ENCODE measurements at places on chromosomes 2 and 18.

- no peak for DNase-seq
These were observed 71.1 kb upstream of the CTDP1 start for GRCh38 chr18:79608535-79608934.

DNA sequence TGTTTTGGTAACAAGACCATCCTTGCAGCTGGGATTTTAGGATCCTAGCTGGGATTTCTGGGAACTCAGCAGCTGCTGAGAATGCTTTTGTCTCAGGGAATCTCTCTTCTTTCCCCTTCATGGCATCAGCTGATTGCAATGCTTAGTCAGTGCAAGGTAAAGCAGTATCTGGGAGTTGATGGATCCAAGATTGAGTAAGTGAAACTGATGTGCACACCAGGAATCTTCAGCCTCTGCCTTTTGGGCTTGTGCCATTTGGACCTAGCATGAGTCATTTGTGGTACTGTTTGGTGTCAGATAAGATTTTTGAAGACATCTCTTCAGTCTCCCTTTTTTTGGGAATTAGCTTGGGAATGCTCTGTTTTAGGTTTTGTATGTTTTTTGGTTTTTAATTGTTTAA is 363.3 kb upstream of the TFPI start:
- no peak for DNase-seq

- no peak for DNase-seq
These were observed 19.8 kb upstream of the GPR55 start for GRCh38 chr2:230944757-230945372.

DNA sequence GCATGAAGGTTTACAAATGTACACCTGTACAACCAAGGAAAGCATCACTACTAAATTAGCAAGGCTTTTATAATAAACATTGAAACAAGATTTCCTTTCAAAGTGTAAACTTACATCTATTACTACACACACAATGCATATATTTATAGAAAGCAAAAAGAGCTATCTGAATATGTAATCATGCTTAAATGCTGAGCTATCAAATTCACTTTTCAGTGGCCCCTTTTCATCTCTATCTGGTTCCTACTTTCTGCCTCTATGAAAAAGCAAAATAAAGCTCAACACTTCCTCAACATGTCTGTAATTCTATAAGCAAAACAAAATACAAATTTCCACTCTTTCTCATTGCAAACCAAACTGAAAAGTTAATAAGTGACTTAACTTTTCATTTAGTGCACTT is 25.5 kb upstream of the SDC1 start:
- DNase-seq = no peak

DNA sequence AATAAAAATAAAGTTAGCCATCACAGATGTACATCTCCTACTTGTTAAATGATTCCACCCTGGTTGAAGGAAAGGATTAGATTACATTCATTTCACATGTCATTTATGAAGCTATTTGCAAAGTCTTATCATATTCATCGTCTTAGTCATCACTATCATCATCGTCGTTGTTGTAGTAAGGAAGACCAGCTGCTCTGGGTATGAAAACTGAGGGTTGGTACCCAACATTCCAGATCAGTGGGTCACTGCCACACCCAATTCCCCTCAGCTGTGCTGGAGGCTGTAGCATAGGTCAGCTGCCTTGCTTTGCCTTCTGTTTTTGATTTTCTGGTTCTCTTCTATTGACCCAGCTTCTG is 20.9 kb upstream of the CCBE1 start:
- no peak for DNase-seq

- peak; percentile 39 for DNase-seq
These were observed 1.9 kb upstream of the NABP1 start for GRCh38 chr2:191675807-191676721.

DNA sequence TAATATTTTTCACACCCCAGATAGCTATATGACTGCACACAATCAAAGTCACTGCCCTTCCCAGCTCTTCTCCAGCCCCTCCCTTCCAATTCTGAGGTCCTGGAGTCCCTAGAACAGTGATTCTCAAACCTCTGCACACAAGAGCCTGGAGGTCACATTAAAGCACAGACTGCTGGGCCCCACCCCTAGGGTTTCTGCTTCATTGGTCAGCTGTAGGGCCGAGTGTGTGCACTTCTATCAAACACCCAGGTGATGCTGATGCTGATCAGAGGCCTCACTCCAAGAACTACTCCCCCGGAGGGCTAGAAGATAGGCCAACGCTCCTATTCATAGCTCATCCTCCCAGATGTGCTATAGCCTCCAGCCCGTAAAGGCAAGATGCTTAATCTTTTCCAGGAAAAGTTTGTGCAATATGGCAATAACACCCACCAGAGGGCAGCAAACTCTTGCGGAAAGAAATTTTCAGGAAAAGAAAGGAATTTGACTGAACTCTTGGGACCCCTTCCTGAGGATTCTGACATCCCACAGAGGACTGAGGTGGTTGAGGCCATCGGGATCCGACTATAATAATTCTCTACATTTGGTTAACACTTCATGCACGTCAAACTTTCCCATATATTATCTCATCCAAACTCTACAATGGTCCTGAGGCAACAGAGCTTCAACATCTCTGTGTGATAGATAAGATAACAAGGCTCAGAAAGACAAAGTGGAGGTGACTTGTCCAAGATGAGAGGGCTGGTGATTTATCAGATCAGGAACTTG is 194.2 kb upstream of the PKDCC start:
- DNase-seq = peak; percentile 63

DNA sequence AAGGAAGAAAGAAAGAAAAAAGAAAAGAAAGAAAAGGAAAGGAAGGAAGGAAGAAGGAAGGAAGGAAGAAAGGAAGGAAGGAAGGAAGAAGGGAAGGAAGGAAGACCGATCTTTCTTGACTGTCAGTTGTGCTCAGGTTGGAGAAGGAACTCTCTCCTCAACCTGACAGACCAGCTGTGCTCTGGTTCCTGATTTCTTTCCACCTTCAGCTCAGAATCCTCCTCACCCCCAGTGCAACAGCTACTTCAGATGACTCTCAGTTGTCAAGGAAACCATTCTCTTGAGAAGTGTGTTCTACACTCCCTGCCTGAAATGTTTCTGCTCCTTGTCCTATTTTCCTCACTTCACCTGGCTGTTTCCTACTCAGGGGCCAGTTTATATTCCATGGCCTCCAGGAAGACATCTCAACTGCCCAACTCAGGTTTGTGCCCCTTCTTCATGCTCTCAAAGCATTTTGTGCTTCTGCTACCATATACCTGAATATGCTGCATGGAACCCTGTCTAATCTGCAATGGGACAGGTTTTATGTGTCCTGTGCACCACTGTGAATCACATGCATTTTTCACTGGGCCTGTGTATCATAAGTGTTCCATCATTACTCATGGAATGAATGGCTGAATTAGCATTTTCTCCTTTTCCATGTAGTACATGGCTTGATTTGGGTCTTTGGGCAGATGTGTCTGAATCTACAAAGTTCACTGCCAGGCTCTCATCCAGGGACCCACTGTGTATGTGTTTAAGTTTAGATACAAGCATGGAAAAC is 32.8 kb upstream of the DOCK10 start:
- DNase-seq = no peak

DNA sequence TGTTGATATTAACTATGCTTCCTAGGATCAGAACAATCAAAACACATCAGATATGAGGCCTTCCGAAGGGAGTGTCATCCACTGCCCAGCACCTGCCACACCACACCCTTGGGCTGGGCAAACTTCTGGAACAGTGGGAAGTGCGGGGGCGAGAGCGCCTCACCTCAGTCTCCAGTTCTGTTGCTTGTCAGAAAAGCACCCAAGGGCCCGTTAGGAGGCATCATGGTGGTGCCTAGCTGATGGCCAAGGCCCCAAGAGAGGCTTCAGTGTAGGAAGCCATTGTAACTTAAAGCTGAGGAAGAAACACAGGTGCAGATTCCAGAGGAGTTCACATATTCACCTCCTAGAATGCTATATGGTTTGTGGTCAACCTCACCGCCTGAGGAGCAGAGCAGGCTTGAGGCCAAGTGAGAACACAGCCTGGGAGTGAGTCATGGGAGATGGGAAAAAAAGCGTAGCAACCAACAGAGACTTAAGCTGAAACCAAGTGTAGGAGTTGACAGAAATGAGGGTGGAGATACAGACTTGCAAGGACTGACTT is 85.1 kb upstream of the ATL2 start:
- DNase-seq = no peak

- no peak for DNase-seq
These were observed 56.5 kb upstream of the ACVR1 start for GRCh38 chr2:157932480-157933159.

DNA sequence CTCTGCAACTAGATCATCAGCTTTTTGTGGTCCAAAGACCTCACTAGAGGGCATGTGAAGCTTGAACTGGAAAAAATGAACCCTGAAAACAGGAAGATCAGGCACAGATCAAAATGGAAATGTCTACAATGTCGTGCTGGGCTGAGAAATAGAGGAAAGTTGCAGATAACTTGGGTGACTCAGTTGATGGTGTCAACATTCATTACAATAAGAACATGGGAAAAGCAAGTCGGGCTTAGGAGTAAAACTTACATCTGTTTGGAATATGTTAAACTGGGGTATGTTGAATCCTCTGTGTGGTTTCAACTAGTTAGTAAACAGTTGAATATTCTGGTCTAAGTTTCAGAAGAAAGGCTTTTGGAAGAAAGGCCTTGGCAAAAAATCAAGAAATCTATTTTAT is 940.4 kb downstream of the ERBB4 start:
- DNase-seq = no peak

DNA sequence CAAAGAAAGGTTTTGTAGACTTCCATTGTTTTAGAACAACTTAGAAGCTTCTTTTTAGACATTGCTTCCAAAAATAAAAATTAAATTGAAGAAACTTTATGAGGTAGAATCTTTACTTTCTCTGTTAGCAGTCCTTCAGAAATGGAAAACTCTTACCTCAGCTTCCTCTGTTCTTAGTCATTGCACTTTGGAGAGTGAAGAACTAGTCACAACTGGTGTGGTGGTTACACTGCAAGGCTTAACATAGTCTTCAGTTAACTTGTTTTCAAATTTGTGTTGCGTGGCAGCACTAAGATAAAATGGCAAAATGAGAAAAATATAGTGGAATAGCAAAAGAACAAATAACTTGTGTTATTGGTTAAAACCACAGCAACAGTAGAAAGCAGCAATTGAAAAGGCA is 332.6 kb downstream of the KIAA1328 start:
- DNase-seq = no peak

- no peak for DNase-seq
These were observed 70.8 kb upstream of the SLC39A10 start for GRCh38 chr2:195586062-195586714.

DNA sequence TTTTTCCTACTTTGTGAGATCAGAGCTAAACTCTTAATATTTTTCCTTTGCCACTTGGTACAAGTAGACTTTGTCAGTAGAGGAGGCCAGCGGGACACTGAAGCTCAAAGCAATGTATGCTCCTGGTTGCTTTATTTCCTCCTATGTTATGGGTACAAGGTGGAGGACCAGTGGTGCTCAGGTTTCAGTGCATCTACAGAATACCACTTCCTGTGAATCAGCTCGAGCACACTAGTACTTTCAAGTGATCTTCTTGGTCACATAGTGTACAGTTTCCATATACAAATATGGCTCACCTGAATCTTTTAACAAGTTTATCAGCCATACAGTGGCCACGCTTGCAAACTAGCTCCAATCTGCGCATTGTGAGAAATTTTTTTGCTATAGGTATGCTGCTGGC is 1674.8 kb upstream of the TMEFF2 start:
- DNase-seq = no peak

GRCh38 chr18:50473881-50474280 is 86.0 kb upstream of the MAPK4 start:
- no peak for DNase-seq

DNA sequence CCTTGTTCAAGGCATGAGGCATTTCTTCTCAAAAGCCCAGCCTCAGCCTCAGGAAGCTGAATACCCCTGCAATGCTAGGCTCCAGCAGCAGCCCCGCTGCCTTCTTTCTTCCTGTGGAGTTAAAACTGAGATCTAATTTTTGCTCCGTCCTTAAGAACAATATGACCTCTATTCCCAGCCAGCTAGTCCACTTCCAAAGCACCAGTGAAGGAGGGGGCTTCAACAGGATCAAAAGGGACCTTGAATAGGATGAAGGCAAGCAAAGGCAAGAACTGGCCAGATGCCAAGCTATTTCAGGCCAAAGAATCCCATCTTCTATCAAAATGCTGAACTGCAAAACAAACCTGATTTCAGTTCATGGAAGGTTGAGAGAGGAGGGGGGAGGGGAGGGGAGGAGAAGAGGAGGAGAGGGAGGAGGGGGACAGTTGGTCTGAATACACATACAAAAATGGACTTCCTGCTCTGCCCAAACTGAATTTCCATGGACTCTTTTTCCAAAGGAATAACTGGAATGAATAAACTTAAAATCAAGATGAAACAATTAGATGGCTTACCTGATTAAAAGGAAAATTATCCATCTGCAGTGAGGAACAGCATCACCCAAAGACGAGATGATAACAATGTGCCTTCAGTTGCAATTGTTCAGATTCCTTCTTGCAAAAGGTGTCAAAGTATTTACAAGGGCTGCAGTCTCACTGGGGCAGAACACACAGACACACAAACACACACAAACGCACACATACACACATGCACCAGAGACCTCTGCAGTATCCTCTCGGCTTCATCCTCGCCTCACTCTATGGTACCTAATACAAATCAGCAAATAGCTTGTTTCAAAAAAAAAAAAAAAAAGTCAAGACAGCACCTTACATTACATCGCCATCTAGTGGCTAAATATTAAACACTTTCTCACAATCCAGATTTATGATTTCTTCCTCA is at the start of gene SCN1A:
Gene SCN1A (minus strand): TSS at position 804 of the 939 bp plus-strand sequence. CDS start 54,399 bp downstream, outside the sequence.
- DNase-seq = peak; percentile 9

DNA sequence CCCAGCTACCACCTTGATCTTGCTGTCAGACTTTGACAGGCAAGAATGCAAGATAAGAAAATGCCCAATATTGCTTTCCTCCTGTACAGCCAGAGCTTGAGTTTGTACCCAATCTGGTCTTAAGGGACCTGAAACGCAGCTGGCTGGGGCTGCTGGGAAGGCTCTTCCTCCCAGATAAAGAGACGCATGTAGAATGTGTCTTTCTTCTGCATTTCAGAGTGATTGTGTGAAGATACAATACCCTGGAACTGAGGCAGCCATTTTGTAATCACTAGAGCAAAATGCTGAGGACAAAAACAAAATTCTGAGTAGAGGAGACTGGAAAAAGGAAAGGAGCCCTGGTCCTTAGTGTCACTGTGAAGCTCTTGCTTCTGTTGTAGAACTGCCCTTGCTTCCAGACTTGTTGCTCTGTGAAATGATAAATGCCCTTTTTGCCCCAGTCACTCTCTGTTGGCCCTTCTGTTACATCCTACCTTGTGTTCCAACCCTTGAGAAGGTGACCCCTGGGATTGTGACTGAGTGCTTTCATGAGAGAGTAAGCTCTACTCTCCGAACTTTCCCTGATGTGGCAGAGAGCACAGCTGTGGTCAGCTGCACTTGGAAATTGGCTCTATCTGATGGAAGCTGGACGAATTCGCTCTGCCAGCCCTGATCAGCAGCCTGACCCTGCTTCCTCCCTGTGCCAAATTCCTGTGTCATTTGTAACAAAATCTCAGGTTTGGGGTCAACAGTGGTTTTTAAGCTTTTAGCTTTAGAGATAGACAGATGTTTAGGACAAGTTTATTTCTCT is 137.4 kb upstream of the RBMS1 start:
- no peak for DNase-seq

DNA sequence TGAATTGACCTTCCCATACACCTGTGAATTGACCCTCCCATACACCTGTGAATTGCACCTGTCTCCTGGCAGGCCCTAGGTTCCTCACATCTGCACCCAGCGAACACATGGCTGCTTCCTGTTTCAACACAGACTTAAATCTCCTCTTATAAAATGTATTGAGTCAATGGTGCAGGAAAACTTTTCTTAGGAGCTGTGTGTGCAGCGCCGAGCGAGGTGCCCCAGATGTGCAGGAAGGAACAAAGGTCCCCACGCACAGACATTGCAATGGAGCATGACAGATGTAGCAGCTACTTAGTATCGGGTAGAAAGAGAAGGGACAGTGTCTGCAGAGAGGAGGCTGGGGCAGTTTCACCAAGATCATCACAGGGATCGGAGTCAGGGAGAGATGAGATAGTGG is 85.5 kb upstream of the PXDN start:
- DNase-seq = peak; percentile 8

All from erythroblast (primary cell).